Fibroblast of villous mesenchyme (primary cell): ENCODE measurements at places on chromosomes 5 and 9. TPM values are rescaled to one million over a fixed set of nuclear protein-coding genes. Genes with fewer than 3 reads are reported as not detected.

DNA sequence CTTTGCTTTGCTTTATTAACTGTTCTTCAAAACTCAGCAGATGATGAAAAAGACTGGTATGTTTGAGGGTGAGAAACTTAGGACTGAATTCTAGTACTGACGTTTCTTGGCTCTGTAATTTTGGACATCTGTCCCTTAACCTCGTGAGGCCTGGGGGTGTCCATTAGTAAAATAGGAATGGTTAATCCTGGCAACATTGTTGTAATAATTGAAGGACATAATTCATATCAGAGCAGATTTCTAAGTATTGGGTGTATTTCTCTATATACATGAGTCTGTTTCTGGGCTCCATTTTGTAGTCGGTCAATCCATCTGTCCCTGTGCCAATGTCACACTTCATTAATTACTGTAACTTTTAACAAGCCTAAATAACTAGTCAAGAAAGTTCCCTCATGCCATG, 206.7 kb downstream of the MAST4 start:
- no peak for DNase-seq

DNA sequence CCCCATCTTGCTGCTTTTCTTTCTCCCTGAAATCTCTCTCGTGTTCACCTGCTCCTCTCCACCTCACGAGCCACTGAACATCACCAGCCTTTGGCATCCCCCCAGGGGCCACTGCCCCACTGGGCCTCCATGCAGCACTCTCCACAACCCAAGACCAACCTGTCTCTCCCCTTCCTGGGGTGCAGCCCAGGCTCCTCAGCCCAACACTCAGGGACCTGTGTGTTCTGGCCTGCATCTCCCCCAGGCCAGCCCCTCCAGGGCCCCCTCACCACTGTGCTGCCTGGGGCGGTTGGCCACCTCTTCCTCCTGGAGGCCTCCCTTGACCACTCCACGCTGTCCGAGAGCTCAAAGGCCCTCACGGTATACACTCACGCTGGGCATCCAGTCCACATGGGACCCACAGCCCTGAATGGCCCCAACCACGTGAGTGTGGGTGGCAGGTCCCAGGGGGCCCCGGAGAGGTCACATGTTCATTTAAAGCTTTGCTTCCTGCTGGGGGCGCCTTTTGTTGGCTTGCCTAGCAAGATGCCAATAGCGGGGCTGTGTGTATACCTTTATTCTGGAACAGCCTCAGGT, 453 bp upstream of the DOK3 start:
- no peak for DNase-seq

DNA sequence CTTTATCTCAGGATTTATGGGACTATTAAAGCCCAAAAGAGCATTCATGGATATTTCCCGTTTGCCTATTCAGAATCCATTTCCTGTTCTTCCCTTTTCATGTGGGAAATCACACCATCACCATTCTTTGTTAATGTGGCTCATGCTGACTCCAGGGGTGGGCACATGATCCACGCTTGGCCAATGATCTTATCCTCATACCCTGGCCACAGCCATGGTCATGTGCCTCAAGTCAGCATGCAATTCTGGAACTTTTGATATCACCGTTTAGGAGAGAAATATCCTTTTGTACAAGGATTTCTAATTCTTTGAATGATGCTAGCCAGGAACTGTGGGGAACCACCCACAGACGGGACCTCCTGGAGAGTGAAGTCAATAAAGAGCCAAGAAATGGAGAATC, 272.2 kb downstream of the PRELID2 start:
- DNase-seq, result no peak

DNA sequence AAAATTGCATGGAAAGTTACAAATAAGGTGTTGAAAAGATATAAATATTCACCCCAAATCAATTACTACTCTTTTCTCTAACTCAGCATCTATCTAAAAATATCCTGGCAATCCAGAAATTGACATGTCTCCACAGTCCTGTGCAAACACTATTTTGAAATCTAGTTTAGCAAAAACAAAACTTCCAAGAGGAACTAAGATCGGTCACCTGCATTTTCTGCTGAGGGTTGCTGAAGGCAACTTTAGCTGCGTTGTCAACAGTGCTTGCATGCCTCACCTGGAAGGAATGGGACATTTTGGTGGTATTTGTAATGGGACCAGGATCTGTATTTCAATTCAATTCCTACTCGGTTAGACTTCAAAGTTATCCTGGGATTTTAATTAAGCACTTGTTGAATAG, 398.3 kb downstream of the NTRK2 start:
- no peak for DNase-seq

- DNase-seq, result no peak
These were observed 64.7 kb upstream of the TRPC7 start for GRCh38 chr5:136430081-136430480.

- DNase-seq, result no peak
These were observed 10.7 kb downstream of the GALNT10 start for GRCh38 chr5:154201108-154201769.

The GABRA1 gene
- total RNA-seq, result not detected in 2 replicates
